ENCODE measurements at places on chromosomes 5 and 9.

- no peak for DNase-seq
These were observed 2.5 kb upstream of the NDFIP1 start for GRCh38 chr5:142106061-142106460.

GRCh38 chr5:1172007-1172581 lies 29.3 kb upstream of the SLC6A19 start:
- no peak for DNase-seq

- DNase-seq: no peak
These were observed 7.3 kb downstream of the ACER2 start for GRCh38 chr9:19416143-19416542.

- no peak for DNase-seq
These were observed 241.1 kb upstream of the ATP10B start for GRCh38 chr5:161093100-161093499.

GRCh38 chr5:89098199-89098756 lies 215.3 kb upstream of the MEF2C start:
- DNase-seq: no peak

DNA sequence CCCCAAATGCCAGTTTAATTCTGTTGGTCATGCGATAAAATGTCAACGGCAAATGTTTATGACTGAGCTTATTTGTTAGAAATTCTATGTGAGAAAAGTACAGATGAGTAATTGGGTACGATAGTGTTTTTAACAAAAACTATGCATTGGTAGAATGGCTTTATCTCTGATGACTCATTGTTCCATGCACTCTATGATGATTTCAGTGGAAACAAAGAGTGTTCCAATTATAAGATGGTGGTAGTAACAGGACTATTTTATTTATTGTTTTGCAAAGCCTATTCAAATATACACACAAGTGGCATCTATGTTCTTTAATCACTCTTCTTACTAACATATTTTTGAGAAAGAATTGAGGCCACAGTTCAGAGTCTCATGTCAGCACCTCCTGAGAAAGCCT lies 353.7 kb upstream of the IRX2 start:
- DNase-seq: no peak

DNA sequence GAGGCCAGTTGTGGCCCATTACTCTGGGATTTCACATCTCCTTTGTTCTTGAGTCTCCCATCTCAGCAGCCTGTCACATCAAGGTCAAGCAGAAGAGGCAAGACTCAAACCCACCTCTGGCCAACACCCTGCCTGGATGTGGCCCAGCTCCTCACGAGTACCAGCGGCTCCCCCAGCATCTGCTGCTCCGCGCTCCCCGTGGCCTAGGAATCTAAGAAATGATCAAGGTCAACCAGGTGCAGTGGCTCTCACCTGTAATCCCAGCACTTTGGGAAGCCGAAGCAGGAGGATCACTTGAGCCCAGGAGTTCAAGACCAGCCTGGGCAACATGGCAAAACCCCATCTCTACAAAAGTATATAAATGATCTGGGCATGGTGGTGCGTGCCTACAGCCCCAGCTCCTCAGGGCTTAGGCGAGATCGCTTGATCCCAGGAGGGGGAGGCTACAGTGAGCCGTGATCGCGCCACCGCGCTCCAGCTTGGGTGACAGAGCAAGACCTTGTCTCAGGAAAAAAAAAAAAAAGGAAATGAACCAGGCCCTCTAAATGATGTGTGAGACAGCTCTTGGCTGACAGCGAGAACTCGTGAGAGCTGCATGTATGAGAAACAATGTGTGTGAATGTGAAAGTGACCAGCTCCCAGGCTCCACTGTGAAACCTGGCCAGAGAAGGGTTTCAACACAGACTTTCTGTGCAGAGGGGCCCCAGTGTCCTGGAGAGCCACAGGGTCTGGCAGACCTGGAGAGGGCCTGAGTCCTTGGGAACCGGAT lies 61.6 kb upstream of the ANGPTL2 start:
- DNase-seq: no peak

DNA sequence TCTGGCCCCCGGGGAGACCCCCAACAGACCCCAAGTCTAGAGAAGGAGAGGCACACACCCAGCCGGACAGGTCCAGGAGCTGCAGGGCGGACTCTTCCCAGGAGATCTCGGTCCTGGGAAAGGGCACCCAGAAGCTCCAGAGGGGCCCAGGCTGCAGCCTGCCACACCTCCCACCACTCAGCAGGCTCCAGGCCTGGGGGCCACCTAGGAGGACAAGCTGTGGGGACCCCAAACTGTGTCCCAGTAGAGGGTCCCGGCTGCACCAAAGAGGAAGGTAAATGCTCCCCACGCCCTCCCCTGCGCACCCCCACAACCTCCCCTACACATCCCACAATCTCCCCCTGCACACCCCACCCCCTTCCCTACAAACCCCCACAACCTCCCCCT lies 48.5 kb downstream of the PLEKHG4B start:
- no peak for DNase-seq

GRCh38 chr5:53001541-53001940 lies 12.4 kb downstream of the ITGA2 start:
- no peak for DNase-seq

DNA sequence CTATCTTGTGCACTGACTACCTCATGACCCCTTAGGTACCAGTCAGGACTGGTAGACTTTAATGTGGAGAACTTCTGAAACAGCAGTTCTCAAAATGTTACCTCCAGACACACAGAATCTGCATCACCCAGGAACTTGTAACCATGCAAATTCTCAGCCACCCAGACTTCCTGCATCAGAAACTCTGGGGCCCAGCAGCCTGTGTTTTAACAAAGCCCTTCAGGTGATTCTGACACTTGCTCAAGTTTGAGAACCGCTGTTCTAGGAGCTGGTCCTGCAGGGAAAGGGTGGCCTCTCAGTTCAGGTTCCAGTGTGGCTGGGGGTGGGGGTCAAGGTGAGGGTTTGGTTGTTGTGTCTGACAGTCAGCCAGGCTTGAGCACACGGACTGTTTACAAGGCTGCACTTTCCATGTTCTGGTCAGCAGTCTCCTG lies 28.4 kb downstream of the ZFP62 start:
- DNase-seq: no peak

DNA sequence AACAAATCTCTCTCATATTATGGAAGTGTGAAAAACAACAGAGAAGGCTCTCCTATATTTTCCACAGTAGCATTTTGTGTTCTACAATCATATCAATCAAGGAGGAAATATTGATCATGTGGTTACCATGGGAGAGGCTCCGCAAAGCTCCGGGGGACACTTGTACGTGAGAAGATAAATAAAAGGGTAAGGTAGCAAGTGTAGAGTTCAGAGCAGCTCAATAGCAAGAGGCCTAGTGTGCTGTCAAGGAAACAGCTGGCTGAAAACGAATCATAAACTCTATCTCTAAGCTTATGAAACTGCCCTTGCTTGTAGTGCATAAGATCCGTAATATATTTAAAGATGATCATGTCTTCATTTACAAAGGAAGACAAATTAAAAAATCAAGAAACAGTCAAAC lies 57.5 kb downstream of the CDH18 start:
- no peak for DNase-seq

- DNase-seq: no peak
These were observed 59.2 kb upstream of the OTP start for GRCh38 chr5:77697692-77698091.

DNA sequence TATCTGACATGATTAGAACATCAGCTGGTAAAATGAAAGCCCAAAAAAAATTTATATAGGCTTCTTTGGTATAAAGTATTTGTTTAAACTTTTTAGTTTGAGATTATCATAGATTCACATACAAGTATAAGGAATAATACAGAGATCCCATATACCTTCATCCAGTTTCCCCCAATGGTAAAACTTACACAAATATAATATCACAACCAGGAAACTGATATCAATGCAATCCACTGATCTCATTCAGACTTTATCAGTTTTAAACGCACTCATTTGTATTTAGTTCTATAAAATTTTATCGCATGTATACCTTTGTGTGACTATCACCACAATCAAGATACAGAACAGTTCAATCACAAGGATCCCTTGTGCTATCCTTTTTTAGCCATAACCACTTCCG lies 3.8 kb downstream of the FAM114A2 start:
- DNase-seq: no peak

DNA sequence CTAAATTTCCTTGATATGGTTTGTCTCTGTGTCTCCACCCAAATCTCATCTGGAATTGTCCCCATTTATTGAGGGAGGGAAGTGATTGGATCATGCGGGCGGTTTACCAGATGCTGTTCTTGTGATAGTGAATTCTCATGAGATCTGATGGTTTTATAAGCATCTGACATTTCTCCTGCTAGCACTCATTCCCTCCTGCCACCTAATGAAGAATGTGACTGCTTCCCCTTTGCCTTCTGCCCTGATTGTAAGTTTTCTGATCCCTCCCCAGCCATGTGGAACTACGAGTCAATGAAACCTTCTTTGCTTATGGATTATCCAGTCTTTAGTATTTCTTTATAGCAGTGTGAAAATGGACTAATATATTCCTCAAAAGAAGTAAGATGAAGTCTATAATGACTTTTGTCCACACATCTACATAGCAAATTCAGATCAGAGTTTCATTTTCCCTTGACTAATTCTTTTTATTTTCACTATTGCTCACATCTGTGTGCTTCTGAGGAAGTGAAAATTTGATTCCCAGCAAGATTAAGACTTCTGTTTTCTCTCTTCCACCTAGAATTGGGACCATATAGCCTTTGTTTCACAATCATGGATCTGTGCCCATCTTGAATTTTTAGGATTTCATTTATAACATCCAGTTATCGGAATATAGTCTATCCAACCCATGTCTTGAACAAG lies 393.5 kb downstream of the DMAC1 start:
- DNase-seq: no peak

- no peak for DNase-seq
These were observed 29.1 kb downstream of the HTR4 start for GRCh38 chr5:148625250-148625649.

GRCh38 chr9:3650994-3651622 lies 125.3 kb upstream of the RFX3 start:
- no peak for DNase-seq

DNA sequence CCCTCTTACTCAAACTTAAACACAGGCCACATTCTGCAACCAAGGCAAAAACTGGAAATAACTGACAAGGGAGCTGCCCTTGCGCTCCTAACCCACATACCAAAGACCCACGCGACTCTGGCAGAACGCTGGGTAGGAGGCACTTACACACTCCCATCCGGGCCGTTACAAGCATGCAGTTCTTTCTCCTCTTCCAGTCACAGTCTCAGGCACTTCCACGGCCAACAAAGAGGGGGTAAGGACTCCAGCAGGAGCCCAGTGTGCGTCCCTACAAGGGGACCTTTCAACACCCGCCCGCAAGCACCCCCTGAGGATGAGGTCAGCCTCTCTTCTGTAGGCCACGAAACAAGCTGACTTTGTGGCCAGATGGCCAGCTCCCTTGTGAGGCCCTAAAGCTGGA lies 57.4 kb downstream of the SERINC5 start:
- DNase-seq: no peak

DNA sequence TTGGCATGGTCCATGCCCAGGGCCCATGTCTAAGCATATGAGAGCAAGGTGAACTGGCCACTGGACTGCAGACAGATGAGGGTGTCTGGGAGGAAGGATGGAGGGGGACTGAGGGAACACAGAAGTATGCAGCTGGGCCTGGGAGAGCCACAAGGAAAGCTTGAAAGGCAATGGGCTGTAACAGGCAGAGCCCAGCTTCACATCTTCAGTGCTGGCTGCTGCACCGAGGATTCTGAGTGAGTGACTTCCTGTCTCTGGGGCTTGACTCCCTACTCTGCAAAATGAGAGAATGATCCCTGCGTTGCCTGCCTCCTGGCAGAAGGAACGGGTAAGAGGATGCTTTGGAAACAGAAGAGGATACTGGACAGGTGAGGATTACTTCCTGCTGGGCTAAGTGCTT lies 29.0 kb downstream of the COL15A1 start:
- no peak for DNase-seq

- no peak for DNase-seq
These were observed 520.4 kb downstream of the RAB3C start for GRCh38 chr5:59103303-59103702.

DNA sequence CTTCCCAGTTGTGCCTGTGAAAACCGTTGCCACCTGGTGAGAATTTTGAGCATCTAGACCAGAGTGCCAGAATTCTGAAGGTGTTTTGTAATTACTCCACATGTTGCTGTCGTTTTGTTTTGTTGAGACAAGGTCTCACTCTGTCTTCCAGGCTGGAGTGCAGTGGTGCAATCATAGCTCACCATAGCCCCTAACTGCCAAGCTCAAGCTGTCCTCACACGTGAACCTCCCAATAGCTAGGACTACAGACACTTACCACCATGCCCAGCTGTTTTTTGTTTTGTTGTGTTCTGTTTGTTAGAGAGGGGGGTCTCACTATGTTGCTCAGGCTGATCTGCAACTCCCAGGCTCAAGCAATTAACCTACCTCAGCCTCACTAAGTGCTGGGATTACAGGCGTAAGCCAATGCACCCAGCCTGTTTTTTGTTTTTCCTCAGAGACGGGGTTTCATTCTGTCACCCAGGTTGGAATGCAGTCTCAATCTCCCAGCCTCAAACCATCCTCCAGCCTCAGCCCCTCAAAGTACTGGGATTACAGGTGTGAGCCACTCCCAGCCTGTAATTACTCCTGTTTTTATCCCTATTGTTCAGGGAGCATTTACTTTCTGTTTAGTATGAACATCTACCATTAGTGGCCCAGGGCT lies 121.1 kb upstream of the DMRT1 start:
- DNase-seq: no peak

GRCh38 chr5:78610636-78611035 lies 37.9 kb downstream of the LHFPL2 start:
- no peak for DNase-seq

- no peak for DNase-seq
These were observed 39.3 kb downstream of the CAPSL start for GRCh38 chr5:35898952-35899660.

DNA sequence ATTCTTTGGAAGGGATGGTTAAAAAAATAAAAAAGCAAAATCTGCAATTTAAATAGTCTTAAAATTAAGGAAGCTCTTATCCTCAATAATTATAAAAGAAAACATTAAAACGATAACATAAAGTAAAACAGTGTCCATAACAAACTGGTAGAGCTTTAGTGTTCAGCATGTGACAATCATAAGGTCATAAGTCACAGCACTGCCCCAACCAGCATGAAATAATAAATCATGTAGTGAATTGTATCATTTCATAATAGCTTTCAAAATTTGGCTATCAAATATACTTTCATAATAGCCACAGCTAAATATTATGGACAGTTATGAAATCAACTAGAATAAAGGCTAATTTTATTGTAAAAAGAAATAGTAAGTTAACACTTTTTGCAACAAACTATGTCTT lies 10.0 kb downstream of the NR3C1 start:
- DNase-seq: no peak

GRCh38 chr9:14497476-14497875 lies 183.5 kb upstream of the NFIB start:
- no peak for DNase-seq

DNA sequence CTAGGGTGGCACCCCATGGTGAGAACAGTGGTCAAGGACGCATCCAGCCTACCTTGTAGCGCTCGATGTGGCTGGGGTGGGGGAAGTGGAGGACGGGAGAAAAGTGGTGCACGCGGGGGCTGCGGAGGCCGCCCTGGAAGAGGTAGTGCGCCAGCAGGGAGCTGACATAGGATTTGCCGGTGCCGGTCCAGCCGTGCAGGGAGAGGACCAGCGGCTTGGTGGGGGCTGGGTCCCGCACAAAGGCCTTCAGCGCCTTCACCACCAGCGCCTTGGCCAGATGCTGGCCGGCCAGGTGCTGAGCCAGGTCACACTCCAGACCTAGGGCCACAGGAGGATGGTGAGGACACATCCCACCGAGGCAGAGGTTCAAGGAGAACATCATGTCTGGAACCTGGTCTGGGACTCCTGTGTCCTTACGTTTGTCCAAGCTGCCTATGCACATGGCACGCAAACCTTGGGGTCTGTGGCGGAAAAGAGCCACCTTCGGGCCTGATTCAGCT lies 797 bp downstream of the TOR2A start:
- no peak for DNase-seq

Measured in iPS DF 6.9 (cell line).